ENCODE measurements at places on chromosomes 6 and 20.

GRCh38 chr6:34154668-34155447 lies 9.0 kb upstream of the GRM4 start:
- DNase-seq, result peak; percentile 48

DNA sequence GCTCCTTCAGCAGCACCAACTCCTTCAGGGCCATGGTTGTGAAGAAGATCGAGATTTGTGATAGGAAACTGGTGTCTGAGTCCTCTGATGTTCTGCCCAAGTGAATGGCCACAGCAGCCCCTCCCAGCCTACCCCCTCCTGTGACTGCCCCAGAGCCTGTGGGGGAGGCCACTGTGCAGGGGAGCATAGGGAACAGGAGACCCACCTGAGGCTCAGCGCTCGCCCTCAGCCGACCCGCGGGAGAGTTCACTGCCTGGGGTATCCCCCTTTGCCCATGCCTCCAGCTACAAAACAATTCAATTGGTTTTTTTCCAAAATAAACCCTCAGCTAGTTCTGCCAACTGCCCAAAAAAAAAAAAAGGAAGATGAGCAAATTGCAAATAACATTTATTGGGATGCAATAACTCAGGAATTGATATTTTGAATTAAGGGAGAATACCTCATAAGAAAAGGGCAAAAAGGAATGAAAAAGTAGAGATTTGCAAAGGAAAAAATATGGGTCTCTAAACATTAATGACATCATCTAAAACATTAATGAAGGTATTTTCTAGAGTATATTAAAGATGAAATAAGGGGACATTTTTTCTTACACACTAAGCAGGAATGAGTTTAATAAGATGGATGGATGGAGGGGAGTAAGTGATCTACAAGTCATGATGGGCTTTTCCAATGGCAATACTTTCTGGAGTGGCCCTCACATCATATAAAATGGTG lies 46.1 kb downstream of the KIAA0319 start:
- no peak for DNase-seq

- no peak for DNase-seq
Measured at GRCh38 chr20:5113615-5113986, 6.2 kb downstream of the PCNA start.

DNA sequence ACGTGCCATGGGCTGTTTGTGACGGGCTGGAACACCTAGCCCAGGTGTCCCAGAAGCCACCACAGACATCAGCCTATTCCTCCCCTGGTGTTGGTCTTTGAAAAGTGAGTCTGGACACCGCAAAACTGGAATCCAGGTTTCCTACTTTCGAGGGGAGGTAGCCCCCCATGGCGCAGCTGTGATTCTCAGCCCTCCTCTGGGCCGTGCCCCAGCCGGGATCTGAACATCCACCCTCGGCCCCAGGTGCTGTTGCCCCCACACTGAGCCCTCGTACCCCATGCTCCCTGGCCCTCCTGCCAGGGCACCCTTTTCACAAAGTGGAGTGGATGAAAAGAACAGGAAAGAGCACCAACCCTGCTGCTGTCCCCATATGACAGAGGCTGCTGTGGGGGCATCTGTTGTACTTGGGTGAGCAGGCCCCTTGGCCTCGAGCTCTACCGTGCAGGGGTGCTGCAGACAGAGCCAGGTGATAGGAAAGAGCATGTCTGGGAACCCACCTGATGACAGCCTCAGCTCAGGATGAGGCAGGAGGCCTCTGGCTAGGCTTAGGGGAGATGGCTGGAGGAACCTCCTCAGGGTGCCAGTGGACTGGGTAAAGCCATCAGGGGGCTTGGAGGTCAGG lies 18.8 kb upstream of the MAS1L start:
- DNase-seq, result no peak

DNA sequence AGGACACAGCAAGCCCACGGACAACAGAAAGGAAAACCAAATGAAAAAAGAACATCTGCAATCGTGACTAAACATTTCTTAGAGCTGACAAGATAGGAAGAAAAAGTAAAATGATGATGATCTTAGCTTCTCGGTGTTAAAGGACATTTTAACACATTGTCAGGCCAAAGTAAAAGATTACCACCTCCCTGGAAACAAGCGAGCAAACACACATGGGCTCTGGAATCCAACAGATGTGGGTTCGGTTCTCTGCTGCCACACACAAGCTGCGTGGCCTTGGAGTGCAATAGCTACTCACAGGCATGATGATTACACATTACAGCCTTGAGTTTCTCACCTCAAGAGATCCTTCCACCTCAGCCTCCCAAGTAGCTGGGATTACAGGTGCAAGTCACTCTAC lies 7.5 kb upstream of the AAR2 start:
- no peak for DNase-seq

DNA sequence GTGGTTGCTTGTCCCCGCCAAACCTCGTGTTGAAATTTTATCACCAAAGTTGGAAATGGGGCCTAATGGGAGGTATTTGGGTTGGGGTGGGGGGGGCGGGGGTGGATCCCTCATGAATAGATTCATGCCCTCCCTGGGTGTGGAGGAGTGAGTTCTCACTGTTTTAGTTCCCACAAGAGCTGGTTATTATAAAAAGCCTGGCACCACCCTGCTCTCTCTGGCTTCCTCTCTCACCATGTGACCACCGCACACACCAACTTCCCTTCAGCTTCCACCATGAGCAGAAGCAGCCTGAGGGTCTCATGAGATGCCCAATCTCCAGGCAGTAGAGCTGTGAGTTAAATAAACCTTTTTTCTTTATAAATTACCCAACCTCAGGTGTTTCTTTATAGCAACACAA lies 111.3 kb downstream of the PRDM1 start:
- peak; percentile 29 for DNase-seq
